ENCODE measurements at places on chromosomes 12 and 14. TPM values are rescaled to one million over a fixed set of nuclear protein-coding genes. Genes with fewer than 3 reads are reported as not detected.

The SAMD15 gene
- 0.52 TPM for total RNA-seq

The ACOT4 gene
- total RNA-seq, result 3.1 TPM

GRCh38 chr14:60777856-60778578 is 43.5 kb downstream of the MNAT1 start:
- DNase-seq, result no peak

DNA sequence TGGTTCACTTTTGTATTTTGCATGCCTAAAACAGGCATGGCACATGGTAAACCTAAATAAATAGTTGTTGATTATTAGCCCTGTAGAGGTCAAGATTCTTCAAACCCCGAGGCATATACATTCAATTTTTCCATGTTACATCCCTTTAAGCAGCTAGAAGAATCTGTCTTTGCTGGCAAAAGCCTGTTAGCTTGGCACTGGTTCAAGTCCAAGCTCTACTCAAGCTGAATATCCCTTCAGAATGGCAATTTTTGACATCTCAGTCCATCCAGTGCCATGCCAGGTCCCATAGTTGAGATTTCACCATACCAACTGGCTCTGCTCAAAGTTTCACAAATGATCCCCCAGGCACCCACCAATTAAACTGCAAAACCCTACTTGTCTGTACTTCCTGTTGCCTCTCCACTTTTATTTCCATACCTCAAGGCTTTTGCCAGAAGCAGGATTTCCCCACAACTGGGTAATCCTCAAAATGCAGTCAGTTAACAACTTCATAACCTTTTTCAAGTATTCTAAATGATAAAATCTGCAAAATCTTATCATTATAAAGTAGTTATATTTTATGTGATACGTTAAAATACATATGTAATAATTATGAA is 9.0 kb upstream of the DCN start:
- no peak for DNase-seq

DNA sequence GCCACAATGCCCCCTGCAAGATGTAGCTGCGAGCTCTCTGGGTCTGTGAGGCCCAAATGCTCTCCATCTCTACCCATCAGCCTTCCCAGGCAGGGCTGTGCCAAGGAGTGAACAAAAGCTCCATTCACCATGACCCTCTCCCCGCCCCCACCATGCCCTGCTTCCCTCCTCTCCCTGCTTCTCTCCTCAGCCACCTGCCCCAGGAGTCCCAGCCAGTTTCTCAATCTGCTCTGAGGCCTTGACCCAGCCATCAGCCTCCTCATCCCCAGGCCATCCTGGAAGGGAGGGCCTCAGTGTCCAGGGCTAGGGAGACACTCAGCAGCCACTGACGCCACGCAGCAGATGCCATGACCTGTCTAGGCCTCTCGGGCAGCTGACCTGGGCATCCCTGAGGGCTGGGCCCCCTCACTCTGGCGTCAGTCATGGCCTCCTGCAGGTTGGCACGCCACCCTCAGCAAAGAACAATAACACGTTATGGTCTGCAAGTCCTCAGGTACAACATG is 8.5 kb upstream of the KRT5 start:
- peak; percentile 60 for DNase-seq

DNA sequence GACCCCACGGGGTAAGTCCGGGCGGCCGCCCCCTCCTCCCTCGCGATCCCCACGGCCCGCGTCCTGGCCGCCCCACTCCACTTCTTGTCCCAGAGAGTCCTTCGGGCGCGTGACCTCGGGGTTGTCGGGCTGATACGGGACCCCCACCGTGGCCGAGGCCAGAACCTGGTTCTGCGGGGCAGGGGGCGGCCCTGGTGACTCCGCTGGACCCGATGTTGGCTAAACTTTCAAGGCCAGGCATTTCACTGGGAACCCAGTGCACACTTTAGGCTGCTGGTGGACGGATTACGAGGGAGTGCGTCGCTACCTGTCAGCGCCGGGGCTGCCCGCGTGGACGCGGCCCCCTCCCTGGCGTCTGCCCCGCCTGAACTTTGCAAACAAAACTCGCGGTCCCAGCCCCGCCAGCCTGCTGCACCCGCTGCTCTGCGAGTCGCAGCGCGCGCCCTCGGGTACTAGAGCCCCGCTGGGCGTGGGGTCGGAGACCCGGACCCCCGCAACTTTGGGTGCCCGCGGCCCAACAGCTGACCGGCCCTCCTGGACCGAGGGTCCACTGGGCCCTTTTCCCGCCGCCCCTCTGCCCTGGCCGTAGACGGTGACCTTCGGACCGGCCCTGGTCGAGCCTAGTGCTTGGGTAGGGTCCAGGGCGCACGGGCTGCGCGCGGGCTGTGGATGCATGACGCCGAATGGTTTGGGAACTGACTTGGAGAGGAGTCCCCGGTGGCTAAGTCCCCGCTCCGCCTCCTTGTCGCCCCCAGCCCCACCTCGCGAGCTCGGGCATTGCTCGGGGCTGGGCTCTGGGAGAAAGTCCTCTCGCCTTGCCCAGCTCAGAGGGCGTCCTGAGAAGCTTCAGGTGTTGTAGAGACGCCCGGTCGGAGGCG is 624 bp downstream of the RIN3 start:
- no peak for DNase-seq

Data from body of pancreas (tissue), 4 donors.